Activated CD8-positive, alpha-beta T cell treated with anti-CD3 and anti-CD28 coated beads, Interleukin-2, amount 10 ng/mL, durations not matched to agents 7 days and 5 days (primary cell): ENCODE measurements at places on chromosomes 3 and 15. TPM values are rescaled to one million over a fixed set of nuclear protein-coding genes. Genes with fewer than 3 reads are reported as not detected.

TMEM39A gene
- total RNA-seq, result 30.5 TPM

DNA sequence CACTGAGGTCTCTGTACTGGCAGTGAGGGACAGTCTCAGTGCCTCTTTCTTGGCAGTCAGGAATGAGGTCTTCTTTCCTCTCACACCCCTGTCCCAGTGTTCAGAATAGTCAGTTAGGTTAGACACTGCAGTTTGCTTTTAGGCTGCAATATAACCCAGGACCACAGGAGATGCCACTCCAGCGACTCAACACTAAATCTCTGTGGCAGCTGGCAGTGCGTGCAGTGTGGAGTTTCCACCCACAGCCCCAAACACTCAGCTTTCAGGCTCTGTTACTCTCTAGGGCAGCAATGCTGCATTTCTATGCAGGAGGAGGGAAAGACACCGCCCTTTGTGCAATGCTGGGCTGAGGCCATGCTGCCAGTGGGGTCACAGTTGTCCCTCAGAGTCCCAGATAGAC, 150.2 kb upstream of the SUCLG2 start:
- DNase-seq, result no peak

DNA sequence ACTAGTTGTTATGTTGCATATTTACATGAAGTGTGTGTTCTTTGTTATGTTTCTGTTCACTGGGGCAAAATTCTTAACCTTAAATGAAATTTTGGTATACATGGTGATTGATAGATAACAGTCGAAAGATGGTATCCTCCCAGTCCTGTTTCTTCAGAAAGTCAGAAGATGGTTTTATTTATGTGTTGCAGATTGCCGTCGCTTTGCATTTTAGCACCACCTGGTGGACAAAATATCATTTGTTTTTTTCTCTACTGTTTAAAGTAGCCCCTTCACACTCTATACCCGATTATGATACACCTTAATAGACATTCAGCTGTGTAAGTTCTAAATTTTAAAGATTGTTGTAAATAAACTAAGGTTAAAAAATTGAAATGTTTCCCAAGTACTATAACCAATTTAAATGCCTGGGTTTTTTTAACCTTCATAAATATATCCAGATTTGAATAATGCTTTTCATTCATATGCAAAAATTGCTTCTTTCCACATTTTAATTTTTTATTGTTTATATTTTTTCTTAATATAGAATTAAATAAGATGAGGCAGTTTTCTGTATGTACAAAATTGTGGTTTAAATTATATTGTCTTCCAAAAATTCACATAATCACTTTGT, 152.2 kb downstream of the ALCAM start:
- peak; percentile 44 for DNase-seq

DNA sequence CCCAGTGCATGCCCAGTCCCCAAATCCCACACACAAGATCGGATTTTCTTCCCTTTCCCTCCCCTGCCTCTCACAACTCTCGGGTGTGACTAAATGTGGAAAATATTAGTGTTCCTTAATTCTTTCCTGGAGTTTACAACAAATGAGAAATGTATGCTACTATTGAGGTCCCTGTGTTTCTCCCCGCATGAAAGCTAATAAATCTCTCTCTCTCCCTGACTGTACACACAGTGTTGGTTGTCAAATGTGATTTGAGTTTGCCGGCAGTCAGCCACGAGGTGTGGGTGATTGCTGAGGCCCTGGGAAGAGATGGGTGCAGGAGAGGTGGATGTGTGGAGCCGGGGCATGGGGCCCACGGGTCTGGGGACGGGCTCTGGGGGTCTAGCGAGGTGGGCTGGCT, 161.4 kb upstream of the IQSEC1 start:
- DNase-seq, result peak; percentile 23

CAMP gene
- not detected for total RNA-seq

GRCh38 chr3:141986548-141987107, 110.2 kb downstream of the ATP1B3 start:
- DNase-seq, result no peak
